Osteocyte (in vitro differentiated cells): ENCODE measurements at places on chromosomes 11 and 22.
A peak's percentile ranks its signal among the peaks of the same experiment; 100 is the strongest.

GRCh38 chr22:30045901-30046715, 34.2 kb upstream of the HORMAD2 start:
- peak; percentile 81 for DNase-seq

GRCh38 chr11:103167166-103167565, 57.9 kb downstream of the DYNC2H1 start:
- no peak for DNase-seq

GRCh38 chr11:81895258-81895657, 838.4 kb downstream of the FAM181B start:
- no peak for DNase-seq

GRCh38 chr11:62104816-62105653, 18.8 kb upstream of the INCENP start:
- no peak for DNase-seq
